ENCODE measurements at places on chromosomes 12 and 14. TPM values are rescaled to one million over a fixed set of nuclear protein-coding genes. Genes with fewer than 3 reads are reported as not detected.

- no peak for ATAC-seq
Measured at GRCh38 chr12:101570047-101570446, 24.7 kb upstream of the MYBPC1 start.

Gene FBLN5
- total RNA-seq = 7.6 TPM

Gene PMEL
- 0.30 TPM for total RNA-seq

GRCh38 chr14:105065280-105066228, at the start of gene GPR132:
GPR132 (minus strand) TSS chr14:105065430; CDS start chr14:105055420, 10,010 bp downstream.
- ATAC-seq = peak; percentile 77

Gene TMEM63C
- 0.04 TPM for total RNA-seq

DNA sequence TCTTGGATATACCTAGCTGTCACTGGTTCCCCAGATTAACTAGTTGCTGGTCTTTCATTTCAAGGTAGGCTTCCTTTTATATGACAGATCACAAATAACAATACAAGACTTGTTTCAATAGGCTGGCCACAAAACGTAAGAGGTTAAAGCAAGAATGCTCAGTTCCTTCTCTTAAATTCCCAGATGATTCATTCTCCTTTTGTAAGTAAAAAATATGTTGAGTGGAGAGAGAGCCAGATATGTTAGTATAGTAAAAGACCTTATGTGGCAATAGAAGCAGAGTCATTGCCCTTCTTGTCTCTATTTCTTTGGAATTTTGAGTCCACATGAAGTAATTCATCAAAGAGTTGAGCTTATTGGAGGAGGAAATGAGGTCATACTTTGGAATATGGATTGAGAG, 939.0 kb upstream of the ATXN7L3B start:
- no peak for ATAC-seq

DNA sequence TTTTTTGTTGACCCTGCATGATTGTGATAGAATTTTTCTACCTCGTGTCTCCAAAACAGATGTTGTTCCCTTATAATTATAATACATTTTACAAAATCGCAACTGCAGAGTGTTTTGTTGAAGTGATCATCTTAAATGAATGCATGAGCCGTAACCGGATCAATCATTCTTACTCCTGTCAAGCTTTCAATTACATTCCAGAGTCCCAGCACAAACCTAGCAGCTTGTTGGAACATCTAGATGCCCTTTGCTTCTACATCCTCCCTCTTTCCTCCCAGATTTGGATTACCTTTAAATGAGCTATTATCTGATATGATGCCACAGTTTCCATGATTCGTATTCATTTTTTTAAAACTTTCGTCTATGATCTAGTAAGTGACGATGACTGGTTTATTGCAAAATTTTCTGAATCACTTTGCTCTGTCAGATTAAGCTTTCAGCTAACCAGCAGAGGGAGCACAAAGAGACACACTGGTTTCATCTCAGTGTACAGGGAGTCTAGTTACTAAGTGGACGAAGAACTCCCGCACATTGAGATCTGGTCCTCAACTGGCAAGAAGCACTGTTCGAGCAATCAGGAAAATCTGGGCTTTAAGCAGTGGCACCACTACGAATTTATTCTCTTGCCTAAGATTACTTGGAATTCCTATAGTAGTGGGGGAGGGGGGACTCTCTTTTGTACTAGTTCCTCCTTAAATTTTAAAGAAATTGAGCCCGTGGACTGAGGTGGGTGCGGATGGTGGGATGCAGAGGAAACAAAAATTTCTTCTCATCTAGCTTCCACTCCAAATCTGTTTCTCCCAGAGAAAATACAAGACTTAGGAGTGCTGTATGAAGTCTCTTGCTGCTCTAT, 40.9 kb downstream of the TSHR start:
- ATAC-seq = peak; percentile 94

- ATAC-seq = peak; percentile 80
Measured at GRCh38 chr12:49903700-49904423, at the start of gene FAIM2. FAIM2 (minus strand) TSS chr12:49903900; CDS start chr12:49903792, 108 bp downstream.

DNA sequence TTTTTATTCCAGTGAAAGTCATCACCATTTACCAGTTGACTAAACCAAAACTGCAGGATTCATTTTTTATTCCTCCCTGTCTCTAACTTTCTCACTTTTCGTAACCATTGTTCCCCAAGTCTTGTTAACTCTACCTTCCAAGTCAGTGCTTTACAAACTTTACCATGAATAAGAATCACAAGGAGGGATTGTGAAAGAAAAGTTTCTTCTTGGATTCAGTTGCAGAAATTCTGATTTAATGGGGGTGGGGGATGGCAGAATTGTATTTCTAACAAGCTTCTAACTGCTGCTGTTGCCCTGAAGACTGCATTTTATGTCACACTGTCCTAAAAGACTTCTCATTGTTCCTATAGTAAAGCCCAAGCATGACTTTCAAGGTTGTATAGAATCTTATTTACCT, 5.0 kb upstream of the RAB21 start:
- no peak for ATAC-seq

Gene RDH16
- total RNA-seq = 0.11 TPM

GRCh38 chr12:108425238-108425795, 86.2 kb upstream of the CMKLR1 start:
- no peak for ATAC-seq

DNA sequence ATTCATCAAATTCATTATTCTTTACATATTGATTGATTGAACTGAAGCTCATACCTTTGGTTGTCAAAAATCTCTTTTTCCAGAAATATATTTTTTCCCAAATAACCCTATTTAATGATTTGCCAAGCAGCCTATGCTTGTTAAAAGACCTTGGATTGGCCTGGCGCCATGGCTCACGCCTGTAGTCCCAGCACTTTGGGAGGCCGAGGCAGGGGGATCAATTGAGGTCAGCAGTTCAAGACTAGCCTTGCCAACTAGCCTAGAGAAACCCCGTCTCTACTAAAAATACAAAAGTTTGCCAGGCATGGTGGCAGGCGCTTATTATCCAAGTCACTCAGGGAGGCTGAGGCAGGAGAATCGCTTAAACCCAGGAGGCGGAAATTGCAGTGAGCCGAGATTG, 165.1 kb upstream of the MGAT4C start:
- no peak for ATAC-seq

GRCh38 chr12:109695416-109695815, 18.2 kb upstream of the FAM222A start:
- no peak for ATAC-seq

GRCh38 chr14:46818147-46818546, 166.6 kb upstream of the RPL10L start:
- ATAC-seq = no peak

DNA sequence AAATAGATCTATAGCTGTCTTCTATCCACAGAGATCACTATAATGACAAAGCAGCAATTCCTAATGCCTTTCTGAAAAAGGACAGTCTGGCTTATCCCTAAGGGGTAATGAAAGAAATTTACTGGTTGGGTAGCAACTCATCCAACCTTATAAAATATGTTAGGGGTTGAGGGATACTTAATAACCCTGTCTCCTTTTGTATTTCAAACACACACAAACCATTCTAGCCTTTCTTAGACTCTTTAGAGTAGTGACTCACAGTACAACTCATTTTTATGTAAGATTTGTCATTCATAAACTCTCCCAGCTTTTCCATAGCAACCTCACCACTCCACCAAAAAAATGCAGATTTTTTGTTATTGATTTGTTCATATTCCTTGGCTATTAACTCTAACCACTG, 167.9 kb downstream of the FSCB start:
- no peak for ATAC-seq

- ATAC-seq = no peak
Measured at GRCh38 chr14:77908847-77909246, 108.9 kb downstream of the ADCK1 start.

DNA sequence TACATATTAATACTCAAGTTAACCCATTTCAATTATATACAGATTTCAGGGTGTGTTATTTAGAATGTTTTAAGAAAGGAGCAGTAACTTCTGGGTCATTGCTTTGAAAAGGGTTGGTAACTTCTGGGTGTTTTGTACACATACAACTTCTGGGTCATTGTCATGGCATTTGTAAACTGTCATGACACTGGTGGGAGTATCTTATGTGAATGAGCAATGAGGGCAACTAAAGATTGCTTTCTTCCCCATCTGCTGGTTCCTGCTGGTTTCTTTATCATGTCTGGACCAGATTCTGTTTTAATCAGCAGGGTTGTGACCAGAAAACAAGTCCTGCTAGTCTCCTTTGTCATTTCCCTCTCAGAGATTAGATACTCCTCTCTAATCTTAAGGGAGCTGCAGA, 713.3 kb downstream of the LRFN5 start:
- no peak for ATAC-seq

GRCh38 chr12:109612975-109613502, 39.4 kb downstream of the MVK start:
- no peak for ATAC-seq

GRCh38 chr12:47779943-47780504, 7.0 kb downstream of the SLC48A1 start:
- ATAC-seq = peak; percentile 6

- peak; percentile 71 for ATAC-seq
Measured at GRCh38 chr12:121170611-121171260, 38.1 kb downstream of the P2RX7 start.

DNA sequence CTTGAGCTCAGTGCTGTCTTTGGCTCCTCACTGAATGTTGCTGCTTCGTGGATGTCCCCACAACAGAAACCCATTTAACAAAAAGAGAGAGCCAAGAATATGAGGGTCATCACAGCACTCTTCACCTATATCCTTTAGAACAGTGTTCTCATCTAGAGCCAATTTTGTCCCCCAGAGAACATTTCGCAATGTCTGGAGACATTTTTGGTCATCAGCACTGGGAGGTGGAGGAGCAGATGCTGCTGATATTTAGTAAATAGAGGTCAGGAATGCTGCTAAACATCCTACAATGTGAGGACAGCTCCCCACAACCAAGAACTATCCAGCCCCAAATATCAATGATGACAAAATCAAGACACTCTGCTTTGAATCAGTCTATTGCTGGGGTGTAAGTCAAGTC, 92.5 kb downstream of the BBS10 start:
- no peak for ATAC-seq

- no peak for ATAC-seq
Measured at GRCh38 chr12:39064708-39065107, 159.3 kb upstream of the CPNE8 start.

Measured in activated T-helper 17 cell treated with anti-CD3 and anti-CD28 coated beads, Interleukin-2, amount 50 U/mL, for 72 hours (primary cell).